ENCODE measurements at places on chromosomes 12 and 14.

GRCh38 chr12:50120521-50120920 is 8.5 kb downstream of the COX14 start:
- no peak for DNase-seq

DNA sequence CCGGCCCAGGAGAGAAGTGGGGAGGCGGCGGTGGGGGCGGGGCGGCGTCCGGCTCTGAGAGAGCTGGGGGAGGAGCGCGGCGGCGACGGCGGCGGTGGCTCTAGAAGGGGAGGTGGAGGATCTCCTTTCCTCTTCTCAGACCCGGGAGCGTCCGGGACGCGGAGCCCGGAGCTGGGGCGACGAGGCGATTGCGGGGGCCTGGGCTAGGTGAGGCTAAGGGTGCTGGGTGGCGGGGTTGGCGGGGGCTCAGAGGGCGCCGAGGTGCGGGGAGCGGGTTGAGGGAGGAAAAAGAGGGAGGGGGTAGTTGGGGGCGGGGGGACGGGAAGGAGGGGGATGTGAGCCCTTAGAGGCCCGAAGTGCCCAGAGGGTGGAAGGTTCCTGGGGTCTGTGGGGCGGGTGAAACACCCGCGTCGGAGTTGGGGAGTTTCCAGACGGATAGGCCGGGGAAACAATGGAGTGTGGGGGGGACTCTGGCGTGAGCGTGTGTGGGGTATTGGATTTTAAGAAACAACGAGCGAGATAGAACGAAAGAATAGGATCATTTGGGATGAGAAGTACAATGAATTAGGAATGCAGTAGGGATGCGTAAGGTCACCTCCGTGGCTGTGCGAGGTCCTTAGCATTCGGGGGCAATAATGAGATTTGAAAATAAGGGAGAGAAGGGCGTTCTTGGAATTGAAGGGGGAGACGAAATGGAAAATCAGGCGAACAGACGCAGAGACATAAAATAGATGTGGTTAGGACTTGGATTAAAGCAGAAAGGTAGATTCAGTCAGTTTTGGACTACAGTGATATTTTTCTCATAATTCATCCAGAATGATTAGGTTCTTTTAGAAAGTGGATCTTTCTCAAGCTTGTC is at the start of gene SPATS2:
Gene SPATS2 (plus strand): TSS at position 82 of the 859 bp plus-strand sequence. CDS start 93,551 bp downstream, outside the sequence.
- peak; percentile 85 for DNase-seq

DNA sequence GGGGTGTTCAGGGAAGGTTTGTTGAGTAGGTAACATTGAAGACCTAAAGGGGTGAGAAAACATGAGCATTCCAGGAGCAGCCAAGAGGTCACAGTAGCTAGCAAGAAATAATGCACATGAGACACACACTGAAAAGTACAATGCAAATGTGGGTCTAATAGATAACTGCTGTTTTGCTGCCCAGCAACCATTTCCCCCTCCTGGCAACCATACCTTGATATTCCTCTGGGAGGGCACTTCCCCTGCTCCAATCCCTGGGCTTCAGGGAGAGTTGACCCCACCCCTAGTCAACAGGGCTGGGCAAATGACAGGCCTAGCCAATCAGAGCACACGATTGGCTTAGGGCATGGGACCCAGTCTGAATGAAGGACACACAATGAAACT is 8.5 kb upstream of the ACTN1 start:
- no peak for DNase-seq

GRCh38 chr14:35416108-35416750 is 11.7 kb upstream of the NFKBIA start:
- DNase-seq, result peak; percentile 87

- no peak for DNase-seq
Measured at GRCh38 chr12:45296046-45296586, 80.2 kb downstream of the ANO6 start.

- no peak for DNase-seq
Measured at GRCh38 chr12:109232731-109233130, 76.4 kb downstream of the FOXN4 start.

DNA sequence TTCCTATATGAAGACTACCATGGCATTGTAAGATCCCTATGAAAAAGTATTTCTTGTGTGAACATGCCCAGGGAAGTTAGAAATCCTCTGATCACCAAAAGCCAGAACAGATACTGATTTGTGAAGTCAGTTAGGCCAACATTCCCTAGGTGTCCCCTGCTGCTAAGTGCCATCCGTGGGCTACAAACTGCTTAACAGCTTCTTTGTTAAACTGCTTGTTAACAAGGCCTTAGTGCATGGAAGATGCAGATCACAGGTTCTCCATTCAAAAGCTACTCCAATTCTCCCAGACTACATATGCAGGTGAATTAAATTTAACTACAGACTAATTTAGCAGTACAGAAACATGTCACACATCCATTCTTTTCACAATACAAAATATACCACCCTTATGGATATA is 108.2 kb downstream of the PRICKLE1 start:
- DNase-seq, result no peak

DNA sequence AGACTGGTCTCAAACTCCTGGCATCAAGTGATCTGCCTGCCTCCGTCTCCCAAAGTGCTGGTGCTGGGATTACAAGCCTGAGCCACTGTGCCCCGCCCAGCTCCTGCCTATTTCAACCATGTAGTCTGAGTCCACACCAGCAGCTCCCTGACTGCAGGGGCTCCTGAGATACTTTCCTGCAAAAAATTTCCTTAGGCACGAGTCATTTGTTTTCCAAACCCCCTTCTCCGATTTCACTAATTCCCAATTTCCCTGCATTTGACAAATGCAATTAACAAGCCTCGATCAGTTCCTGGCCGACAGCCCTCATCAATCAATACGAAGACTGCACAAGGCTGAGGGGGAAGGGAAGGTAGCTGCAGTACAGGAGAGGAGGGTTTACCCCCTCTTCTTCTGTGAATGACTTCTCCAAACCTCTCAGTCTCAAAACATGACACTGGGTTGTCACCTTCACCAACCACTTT is 10.1 kb downstream of the PSMB5 start:
- no peak for DNase-seq

- peak; percentile 58 for DNase-seq
Measured at GRCh38 chr12:113030875-113031525, 25.5 kb upstream of the DTX1 start.

DNA sequence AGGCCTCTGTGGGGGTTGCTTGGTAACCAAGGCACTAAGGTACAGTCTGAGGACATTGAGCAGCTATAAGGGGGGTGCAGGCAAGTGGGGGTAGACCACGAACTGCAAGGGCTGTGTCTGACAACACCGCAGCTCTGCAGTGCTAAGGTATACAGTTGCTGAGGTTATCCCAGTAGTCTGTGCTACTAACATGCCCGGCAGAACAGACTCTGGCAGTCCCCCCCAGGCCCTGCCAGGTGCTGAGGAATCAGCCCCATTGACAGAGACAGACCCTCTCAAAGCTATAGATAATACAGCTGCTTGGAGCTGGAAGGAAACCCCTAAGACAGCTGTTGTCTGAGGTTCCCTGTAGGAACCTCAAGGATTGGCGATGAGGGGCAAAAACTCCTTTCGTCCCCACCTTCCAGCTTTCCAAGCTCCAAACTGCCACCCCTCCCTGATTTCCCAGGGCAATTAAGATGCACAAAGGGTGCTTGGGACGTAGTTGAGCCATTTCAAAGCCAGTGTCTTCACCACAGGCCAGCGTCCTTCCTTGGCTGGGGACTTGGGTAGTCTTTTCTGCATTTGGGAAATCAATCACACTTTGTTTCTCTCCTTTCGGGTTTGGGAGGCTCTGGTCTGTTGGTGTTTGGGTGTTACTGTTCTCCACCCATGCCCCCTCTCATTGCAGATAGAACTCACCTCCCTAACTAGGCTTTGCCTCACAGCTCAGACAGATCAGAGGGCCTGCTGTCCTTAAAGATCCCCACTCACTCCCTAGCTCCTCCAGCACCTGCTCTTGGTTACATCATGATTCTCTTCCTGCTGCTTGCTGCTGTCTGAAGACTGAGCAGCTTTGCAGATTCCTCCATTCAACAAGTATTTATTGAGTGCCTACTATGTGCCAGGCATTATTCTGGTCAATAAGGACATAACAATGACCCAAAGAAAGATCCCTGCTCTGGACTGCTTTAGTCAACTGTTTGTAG is 2.0 kb upstream of the MYH7 start:
- DNase-seq, result no peak

DNA sequence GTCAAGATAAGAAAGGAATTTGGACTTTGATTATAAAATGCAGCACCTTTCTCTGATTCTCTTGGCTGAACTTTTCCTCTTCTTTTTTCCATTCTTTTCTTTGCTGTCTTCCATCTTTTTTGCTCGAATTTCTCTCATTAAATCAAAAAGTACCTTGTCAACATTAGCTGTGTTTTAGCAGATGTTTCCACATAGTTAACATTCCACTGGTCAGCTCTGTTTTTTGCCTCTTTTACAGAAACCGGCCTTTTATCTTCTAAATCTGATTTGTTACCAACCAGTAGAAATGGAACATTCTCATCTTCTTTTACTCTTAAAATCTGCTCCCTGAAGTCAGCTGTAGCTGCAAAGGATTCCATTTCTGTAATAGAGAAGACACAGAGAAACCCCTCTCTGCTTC is 71.1 kb upstream of the SYT1 start:
- DNase-seq, result no peak

GRCh38 chr14:35336494-35337268 is 44.5 kb downstream of the PSMA6 start:
- DNase-seq, result peak; percentile 89

DNA sequence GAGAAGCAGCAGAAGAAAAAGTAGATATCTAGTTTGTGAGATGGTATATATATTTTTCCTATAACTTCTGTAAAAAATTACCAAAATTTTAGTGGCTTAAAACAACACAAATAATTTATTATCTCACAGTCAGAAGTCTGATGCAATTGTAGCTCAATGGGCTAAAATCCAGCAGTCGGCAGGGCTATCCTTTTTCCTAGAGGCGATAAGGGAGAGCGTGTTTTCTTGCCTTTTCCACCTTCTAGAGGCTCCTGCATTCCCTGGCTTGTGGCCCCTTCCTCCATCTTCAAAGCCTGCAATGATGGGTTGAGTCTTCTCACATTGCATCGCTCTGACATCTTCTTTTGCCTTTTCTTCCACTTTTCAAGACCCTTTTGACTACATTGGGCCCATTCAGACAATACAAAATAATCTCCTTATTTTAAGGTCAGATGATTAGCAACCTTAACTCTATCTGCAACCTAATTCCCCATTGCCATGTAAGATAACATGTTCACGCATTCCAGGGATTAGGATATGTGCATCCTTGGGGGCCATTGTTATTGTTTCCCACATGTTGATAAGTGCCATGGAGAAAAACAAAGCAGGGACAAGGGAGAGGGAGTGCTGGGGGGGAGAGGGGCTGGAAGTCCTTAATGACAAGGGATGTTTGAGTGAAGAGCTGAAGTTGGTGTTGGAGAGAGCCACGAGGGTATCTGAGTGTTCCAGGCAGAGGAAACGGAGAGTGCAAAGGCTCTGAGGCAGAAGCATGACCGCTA is 13.8 kb upstream of the DDX47 start:
- DNase-seq, result no peak

DNA sequence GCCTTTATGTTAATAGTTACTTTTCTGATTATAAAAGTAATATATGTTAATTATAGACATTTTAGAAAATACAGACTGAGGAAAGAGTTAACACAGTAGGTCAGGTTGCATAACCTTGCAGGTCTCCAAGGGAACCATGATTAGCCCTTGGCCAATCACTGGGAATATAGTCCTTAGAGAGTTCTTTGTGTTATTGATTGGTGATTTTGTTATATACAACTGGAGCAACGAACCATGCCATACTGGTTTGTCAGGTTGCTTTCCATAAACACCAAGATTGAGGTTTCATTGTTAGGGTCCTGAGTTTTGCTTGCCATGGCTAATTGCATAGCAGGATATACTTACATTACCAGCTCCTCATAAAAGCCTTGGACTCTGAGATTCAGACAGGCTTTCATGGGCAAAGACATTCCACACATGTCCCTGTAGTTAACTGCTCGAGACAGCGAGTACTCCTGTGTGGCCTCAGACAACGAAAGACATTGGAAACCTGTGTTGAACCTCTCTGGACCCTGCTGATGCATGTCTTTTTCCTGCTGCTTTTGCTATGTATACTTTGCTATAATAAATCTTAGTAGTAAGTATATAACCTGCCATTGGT is 33.7 kb downstream of the MAPK1IP1L start:
- DNase-seq, result no peak

DNA sequence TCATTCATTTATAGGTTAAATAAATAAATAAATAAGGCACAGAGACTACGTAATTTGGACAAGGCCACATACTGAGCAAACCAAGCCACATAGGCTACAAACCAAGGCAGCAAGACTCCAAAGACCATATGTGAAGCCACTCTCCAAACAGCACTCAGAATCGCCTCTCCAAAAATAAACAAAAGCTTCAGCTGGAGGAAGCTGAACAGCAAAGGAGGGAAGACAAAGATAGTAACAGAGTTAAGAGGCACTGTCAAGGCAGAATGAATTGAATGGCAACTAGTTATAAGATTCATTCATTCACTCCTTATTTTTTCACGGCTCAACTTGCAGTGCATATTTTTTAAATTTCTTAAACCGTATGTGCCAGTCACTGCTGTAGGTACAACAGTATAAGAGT is 200.5 kb upstream of the GRIP1 start:
- DNase-seq, result no peak

- DNase-seq, result no peak
Measured at GRCh38 chr12:50411051-50411660, 10.5 kb downstream of the LARP4 start.

- peak; percentile 12 for DNase-seq
Measured at GRCh38 chr12:6820166-6820565, 1.5 kb upstream of the GPR162 start.

- no peak for DNase-seq
Measured at GRCh38 chr14:50001151-50001998, 108.5 kb downstream of the ARF6 start.

DNA sequence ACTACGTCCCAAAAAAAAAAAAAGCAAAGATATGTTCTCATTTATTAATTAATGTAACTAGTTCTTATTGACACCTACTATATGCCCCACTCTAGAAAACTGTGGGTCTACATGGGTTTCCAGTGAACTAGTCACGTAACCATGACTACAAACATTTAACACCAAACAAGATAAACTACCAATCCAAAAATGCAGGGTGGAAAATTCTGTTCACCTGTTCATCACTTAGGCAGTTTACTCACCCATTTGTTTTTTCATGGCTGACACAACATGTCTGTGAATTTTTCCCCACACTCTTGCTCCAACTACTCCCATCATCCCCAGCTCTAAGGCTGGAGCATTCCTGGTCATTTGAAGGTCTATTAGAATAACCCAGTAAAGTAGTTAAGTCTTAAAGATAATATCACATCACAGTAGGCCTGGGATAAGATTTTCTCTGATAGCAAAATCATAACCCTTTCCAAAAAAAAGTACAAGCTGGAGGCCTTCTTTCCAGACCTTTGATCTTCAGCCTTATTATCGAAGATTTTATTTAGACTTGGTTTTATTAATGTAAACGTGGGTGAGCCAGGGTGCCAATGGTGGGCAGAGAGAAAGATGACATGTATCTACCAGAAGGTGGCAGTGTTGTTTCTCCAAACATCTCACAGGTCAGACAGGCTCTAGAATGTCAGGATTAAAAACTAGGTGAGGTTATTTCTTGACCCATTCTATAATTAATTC is 61.6 kb upstream of the DAAM1 start:
- peak; percentile 64 for DNase-seq

Measured in suppressor macrophage treated with lipopolysaccharide for 1 hour (primary cell).